ENCODE measurements at places on chromosomes 7 and 10. TPM values are rescaled to one million over a fixed set of nuclear protein-coding genes. Genes with fewer than 3 reads are reported as not detected.

The BAZ1B gene
- 37.1 TPM for polyA plus RNA-seq

DNA sequence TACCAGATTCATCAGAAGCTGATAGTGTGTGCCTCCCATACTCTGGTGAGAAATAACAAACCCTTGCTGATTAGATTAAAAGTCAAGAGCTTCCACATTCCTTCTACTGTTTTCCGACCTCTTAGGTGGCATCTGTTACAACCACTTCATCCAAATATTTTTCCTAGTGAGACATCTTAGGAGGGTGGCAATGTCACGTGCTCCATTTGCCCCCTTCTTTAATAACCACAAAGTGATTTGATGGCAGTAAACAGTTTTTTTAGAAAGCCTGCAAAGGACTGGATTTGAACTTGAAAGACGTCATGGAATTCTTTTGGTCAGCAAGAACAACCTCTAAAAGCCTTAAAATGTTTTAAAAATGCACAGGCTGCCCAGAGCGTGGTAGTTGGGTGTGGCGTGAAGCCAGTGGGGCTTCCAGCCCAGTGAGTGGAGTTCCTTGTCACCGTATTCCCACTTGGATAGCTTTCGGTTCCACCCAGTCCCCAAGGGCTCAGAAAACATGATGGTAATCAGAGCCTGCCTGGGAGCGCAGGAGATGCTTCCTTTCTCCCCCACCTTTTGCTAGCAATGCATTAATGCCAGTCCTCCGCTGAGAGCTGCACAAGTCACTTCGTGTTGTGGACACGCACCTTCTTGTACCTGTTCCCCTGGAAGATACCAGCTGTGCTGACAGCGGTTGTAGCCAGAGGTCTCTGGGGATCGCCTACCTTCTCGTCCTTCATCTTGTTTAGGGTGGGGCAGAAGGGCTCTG lies 256.4 kb downstream of the KIAA1217 start:
- no peak for DNase-seq

DNA sequence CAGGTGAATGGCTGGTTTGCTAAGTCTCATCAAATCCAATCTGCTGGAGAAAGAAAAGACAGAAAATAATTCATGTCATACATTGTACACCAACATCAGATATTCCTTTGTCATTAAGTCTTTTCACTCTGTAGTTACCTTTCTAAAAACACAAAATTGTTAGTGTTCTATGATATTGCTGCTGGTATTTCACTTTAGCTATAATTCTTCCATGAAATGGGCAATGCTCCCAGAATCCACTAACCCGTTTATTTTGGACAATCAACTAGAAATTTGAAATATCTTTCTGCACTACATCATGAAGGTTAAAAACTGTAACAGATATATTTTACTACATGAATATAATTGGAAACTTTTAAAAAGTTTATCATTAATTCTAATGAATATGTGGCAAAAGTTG lies 181.3 kb downstream of the C7orf25 start:
- DNase-seq: no peak

The CNNM2 gene
- polyA plus RNA-seq: 5.5 TPM

DNA sequence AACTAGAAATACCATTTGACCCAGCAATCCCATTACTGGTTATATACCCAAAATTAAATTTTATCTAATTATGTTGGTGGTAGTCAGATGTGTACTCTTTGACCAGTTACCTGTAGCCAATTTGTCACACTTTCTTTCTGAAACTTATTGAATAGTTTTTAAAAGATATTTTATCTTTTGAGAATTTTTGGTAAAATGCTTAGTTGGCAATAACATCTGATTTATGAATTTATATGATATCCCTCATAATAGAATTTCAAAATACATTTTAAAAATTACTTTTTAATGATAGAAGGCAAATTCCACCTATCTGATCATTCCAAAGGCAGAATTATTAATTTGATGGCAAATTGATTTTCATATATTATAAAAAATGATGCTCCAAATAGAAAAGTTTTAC lies 569.3 kb downstream of the ATRNL1 start:
- DNase-seq: no peak

The POU6F2 gene
- 2.1 TPM for polyA plus RNA-seq

DNA sequence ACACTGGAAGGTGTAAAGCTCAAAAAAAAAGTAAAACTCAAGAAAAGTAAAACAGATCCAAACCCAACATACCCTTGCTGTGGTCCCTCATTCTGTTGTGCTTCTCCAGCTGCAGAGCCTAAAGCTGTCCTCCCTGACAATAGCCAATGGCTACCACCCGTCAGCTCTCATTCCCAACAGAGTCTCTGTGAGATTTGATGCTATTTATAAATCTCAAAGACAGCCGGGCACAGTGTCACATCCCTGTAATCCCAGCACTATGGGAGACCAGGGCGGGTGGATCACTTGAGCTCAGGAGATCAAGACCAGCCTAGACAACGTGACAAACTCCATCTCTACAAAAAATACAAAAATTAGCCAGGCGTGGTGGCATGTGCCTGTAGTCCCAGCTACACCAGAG lies 116.0 kb downstream of the KMT2E start:
- DNase-seq: no peak

- no peak for DNase-seq
Observed at GRCh38 chr10:113922787-113923570, 68.5 kb downstream of the NHLRC2 start.

- DNase-seq: no peak
Observed at GRCh38 chr10:22831586-22831985, 96.3 kb upstream of the ARMC3 start.

- no peak for DNase-seq
Observed at GRCh38 chr7:55977831-55978230, 13.4 kb downstream of the NIPSNAP2 start.

DNA sequence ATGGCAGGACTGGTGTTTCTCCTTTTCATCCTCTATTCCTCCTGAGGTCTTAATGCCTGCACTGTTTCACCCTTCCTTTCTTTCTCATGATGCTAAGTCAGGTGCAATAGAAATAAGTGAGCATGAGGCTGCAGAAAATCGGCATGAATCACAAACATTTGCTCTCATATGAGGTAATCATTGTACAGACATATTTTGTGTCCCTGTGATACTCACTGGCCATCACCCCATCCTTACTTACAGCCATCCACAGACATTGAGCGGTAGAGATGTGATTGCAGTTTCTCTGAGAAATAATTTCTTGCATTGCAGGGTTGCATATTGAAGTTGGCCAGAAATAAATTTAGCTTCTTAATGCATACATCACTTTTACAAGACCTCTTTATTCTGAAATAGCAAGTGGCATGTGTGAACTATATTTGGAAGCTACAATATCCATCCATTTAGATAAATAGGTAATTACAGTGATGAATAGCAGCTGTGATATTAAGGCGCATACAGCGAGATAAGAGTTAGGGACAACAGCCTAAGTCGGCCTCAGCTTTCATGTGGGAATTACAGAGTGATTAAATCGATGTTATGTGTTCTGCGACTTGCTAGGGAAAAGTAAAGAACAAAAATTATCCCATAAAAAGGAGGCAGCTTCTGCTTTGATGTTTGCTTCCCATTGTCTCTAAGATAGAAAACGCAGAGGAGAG lies 612.6 kb downstream of the SORCS3 start:
- DNase-seq: no peak

The IFT22 gene
- polyA plus RNA-seq: 32.9 TPM

- DNase-seq: no peak
Observed at GRCh38 chr10:43380610-43381222, 9.3 kb downstream of the FXYD4 start.

The NOS3 gene
- polyA plus RNA-seq: 15.8 TPM

The NUTM2D gene
- 2.7 TPM for polyA plus RNA-seq

Data from urinary bladder (tissue), 4 donors.